Uterus (tissue), 4 donors: ENCODE measurements at places on chromosomes 1 and 21. TPM values are rescaled to one million over a fixed set of nuclear protein-coding genes. Genes with fewer than 3 reads are reported as not detected.

KCNH1 gene
- total RNA-seq: not detected

NKAIN1 gene
- not detected for total RNA-seq

GRCh38 chr1:157112186-157112867 is 12.7 kb upstream of the ETV3L start:
- no peak overlapping the region for H3K27ac ChIP-seq
- no peak overlapping the region for H3K4me3 ChIP-seq
- H3K36me3 ChIP-seq: no peaks in the 10 kb centered on the region
- no peaks in the 10 kb centered on the region for H3K4me1 ChIP-seq
- DNase-seq: no peak

DNA sequence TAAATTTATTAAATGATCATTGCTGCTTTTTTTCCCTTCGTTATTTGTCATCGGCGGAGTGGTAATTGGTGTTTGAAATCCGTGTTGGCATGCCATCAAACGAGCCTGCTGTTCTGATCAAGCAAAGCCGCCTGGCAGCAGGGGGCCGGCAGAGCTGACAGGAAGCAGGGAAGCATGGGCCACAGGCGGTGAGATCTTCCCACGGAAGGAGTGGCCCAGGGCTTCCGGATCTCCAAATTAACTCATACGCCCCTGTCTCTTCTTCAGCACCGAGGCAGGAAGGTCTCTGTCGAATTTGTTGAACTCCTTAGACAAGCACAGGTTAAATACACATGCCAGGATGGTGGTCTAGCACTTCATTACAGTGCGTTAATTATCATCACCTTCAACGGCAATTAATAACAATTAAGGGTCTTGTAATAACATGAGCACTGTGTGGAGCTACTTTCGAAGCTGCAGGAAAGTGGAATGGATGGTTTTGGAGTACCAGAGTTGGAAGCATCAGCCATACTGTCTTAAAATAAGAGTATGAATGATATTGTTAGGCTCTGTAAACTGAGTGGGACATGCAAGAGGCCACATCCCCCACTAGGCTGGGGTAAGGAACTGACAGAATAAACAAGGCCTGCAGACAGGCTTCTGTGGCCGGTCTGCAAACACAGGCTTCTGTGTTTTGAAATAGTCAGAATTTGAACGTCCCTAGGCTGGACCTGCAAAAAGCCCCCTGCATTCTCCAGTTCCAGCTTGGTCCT is 199.4 kb upstream of the DAB1 start:
- no peak overlapping the region for H3K27ac ChIP-seq
- DNase-seq: no peak
- H3K27me3 ChIP-seq: no peaks in the 10 kb centered on the region
- no peaks in the 10 kb centered on the region for H3K36me3 ChIP-seq
